ENCODE measurements at places on chromosomes 16 and 17.

DNA sequence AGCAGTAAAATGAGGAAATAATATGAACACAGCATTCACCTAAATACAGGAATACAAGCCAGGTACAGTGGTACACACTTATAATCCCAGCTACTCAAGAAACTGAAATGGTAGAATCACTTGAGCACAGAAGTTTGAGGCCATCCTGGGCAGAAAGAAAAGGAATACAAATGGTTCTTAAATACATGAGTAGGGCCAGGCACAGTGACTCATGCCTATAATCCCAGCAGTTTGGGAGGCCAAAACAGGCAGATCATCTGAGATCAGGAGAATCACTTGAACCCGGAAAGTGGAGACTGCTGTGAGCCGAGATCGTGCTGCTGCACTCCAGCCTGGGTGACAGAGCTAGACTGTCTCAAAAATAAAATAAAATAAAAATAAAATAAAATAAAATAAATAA, 23.0 kb upstream of the SMG8 start:
- no peak for DNase-seq

- DNase-seq, result no peak
Measured at GRCh38 chr16:17426451-17426850, 44.3 kb downstream of the XYLT1 start.

GRCh38 chr17:1372618-1373017, 27.4 kb downstream of the YWHAE start:
- DNase-seq, result no peak

DNA sequence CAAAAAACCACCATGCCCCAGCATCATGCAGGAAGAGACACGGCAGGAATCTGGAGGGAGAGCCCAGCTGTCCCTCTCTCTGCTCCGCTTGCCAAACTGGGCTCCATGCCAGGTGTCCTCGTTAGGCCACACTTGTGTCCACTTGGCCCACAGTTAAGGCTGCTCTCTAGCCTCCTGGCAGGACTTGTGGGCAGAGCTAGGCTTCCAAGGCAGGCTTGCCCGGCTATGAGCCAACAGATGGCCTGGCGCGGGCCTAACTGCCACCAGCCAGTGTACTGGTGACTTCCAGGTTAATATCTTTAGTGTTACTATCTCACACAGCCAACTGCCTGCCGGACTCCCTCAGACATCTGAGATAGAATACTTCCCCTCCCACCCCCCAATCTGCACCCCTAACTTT, 10.6 kb downstream of the ATP6V0D1 start:
- DNase-seq, result no peak

GRCh38 chr16:46883690-46884512, at the start of gene GPT2:
Gene GPT2, plus strand, starts transcription at chr16:46884362. Its CDS starts 354 bp downstream, at chr16:46884716.
- peak; percentile 92 for DNase-seq

- no peak for DNase-seq
Measured at GRCh38 chr17:83055911-83056582, 23.4 kb upstream of the METRNL start.

- no peak for DNase-seq
Measured at GRCh38 chr16:85652431-85653221, 36.1 kb downstream of the GINS2 start.

- no peak for DNase-seq
Measured at GRCh38 chr17:46121165-46121764, 72.0 kb downstream of the KANSL1 start.

DNA sequence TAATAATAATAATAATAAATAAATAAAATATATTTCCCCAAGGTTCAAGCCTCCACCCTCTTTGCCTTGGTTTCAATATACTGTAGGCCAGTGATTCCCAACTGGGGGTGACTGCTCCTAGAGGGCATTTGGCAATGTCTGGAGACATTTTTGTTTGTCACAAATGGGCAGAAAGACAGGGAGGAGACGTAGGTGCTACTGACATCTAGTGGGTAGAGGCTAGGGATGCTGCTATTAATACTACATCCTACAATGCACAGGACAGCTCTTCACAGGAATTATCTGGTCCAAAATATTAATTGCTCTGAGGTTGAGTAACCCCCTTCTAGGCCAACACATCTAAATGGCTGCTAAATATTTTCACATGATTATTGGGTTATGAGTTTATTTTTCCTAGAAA, 12.8 kb upstream of the PRR14 start:
- no peak for DNase-seq

DNA sequence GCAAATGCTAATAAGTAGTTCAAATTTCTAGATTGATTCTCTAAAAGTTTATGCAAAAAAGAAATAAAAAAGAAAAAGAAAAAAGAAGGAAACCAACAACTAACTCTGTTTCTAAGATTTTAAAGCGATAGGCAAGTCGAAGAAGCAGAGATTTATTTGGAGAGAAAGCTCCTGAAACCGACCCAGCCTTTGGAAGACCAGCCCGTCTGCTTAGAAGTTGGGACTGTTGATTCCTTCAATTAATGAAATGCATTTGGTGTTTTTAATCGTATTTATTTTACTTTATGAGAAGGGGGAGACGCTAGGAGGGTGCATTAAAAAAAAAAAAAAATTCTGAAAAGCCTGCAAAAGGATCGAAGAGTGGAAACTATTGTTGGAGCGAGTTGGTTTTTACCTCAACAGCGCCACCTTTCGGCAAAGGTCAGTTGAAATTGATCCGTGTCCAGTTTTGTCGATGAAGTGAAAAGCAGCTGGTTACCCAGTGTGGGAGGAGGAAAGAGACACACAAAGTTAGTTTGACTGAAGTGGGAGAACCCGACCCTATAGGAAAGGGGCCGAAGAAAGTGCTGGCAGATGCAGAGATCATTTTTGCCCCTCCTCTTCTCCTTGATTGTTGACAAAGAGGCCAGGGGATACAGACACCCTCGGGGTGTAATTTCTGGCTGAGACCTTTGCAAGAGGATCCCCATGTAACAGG, 1.5 kb upstream of the MAF start:
- peak; percentile 62 for DNase-seq

- no peak for DNase-seq
Measured at GRCh38 chr16:68247400-68247799, 2.2 kb downstream of the PLA2G15 start.

DNA sequence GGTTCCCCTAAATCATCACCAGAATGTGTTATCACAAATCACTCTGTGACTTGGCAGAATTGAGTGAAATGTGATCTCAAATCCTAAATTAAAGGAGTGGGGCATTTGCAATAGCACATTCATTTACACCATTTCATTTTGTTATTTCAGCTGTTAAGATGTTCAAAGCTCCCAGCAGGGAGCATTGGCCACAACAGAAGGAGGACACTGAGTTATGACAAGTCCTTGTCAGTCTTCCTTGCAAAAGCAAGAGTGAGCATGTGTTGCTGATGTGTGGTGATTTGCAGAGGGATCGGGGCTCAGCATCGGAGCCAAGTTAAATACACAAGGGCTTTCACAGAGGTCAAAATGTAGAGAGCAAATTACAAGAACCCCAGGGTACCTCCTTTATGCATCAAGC, 372.2 kb upstream of the CDH5 start:
- no peak for DNase-seq

DNA sequence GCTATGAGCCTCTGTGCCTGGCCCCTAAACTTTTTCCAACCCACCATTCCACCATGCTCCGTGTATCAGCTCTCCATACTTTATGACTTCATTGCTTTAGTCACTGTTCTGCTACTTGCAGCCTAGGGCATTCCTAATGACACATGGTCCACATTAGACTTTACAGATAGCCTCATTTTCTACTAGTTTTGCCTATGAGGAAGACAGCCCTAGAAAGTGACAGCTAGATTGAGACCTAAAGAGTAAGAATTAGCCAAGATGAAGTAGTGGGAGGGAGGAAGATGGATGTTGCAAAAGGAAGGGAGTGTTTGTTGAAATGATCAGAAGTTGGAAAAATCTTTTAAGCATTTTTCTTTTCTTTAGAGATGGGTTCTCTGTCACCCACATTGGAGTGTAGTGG, 11.0 kb downstream of the C16orf54 start:
- no peak for DNase-seq

GRCh38 chr17:37598145-37598544, 11.1 kb downstream of the SYNRG start:
- no peak for DNase-seq

DNA sequence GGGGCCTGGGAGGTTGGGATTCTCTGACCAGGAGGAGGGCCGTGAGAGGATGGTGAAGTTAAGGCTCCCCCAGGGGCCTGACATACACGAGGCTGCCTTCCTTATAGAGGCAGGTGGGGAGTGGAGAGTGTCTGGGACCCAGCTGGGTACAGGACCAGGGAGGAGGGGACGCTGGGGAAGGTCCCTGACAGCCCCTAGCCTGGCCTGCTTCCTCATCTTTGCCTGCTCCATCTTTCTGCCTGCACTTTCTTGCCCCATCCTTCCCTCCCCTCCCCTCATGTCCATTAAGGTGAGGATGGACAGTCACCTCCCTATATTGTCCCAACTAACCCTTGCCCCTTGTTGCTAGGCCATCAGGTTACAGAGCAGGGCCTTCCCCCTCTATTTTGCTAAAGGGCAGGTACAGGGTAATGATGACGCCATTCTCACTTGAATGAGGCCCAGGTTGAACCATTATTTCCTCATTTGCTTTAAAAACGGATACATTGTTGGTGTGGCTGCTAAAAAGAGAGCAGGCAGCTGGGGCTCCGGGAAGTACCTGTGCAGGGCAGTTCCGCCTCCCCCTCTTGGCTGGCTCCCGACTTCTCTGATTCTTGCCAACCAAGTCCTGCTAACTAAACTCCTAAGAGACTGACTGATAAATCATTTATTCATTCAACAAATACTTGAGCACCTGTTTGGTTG, 1.3 kb downstream of the C17orf99 start:
- DNase-seq, result no peak
